ENCODE measurements at places on chromosomes 5 and 9.

DNA sequence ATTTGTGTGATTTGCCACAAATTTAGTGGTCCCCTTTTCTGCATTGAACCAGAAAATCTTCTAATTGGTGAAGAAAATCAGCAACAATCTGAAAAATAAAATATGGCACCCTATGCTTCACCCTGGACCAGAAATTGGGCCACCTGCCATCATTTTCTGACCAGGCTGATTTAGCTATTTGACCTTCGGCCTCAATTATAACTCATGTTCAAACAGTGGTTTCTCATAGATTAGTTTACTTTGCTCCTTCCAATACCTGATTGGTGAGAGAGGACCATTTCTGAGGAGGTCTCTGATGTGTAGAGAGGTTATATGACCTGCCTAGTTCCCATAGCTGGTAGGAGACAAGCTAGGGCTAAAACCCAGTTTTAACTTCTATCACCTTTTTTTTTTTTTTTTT is 59.0 kb downstream of the PTTG1 start:
- DNase-seq = no peak

GRCh38 chr5:170523830-170524229 is 20.0 kb downstream of the KCNIP1 start:
- DNase-seq = no peak

DNA sequence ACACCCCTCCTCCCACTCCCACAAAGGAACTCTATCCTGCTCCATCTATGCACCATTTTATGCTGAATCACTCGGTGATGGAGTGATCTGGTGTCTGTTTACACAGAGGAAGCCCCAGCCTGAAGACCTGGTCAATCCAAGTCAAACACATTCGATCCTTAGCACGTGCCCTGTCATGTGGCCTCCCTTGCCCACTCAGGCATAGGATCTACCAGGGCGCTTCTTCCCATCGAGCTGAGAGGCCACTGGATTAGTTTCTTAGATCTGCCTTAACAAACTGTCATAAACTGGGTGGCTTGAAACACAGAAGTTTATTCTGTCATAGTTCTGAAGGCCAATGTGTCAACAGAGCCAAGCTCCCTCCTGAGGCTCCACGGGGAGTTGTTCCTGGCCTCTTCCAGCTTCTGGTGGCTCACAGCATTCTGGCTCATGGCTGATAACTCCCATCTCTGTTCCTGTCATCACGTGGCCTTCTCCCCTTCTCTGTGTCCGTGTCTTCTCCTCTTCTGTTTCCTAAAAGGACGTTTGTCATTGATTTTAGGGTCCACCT is 34.2 kb downstream of the FOXI1 start:
- no peak for DNase-seq

GRCh38 chr9:33939924-33940874 is 108.5 kb downstream of the UBAP2 start:
- DNase-seq = no peak

DNA sequence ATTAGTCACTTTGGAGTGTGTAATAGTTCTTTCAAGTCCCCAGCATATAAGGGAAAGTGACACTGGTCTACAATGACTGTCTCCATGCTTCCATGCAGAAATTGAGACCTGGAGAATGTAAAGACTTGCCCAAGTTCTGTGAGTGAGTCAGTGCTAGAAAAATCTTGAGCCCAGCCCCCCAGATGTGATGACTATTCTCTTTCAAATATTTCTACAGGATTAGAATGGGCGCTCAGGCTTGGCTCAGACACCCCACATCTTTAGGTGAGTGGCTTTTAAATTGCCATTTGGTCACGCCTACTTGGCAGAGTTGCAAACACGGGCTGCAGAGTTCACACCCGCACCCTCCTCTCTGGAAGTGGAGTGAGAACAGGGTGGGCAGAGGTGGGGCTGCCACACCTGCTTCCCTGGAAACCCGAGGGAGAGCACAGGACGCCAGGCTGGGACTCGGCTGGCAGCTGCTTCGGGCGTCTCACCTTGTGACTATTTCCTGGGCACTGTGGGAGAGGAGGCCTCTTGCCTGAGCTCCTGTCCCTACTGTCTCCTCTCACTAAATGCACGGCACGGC is 37.6 kb downstream of the ROPN1L start:
- no peak for DNase-seq

Measured in stimulated activated CD4-positive, alpha-beta T cell treated with anti-CD3 and anti-CD28 coated beads, Interleukin-2, amount 100 ng/mL, for 24 hours (primary cell).